Putamen (tissue), 1 donor: ENCODE measurements at places on chromosomes 16 and 17.

DNA sequence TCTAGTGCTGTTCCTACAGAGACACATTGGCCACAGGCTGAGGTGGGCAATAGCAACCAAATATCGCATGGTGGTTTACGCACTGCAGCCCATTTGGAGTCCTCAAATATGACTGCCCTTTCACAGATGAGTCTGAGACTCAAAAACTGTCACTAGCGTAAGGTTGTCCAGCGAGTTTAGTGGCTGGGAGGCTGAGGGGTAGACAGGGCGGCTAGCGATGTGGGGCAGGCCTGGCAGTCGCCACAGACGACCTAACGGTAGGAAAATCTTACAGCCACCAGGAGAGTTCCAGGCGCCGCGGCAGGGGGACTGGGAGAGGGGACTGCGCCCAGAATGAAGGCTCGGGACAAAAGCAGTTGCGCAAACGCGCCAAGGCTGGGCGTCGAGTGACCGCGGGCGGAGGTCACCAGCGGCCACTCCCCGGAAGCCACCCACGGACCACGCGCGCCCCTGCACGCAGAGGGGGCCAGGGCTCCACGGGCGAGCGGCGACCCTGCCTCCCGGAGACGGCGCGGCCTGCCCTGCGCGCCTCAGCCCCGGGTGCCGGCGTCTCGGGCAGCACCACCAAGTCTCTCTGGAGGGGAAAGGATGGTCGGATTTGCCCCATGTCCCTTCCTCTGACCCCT lies 699 bp upstream of the MAP1LC3B start:
- DNase-seq, result no peak

- DNase-seq, result no peak
Observed at GRCh38 chr17:12421077-12421476, 244.6 kb upstream of the MYOCD start.

- peak; percentile 69 for DNase-seq
Observed at GRCh38 chr16:57265850-57266530, 18.5 kb downstream of the PLLP start.

DNA sequence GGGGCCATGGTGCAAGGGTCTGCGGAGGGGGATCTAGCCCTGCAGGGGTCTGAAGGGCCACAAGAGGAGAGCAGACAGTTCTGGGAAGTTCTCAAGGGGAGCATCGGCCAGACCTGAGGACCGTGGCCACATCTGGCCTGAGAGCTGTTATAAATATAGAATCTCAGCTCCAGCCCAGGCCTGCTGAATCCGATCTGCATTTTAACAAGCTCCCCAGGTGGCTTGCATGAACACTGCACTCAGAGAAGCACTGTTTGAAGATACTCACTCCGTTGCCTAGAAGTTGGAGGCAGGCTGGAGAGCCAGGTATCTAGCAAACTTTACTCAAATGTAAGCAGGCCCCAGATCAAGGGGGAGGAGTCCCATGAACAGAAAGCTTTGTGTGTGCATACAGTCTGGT lies 61.3 kb downstream of the NKD1 start:
- no peak for DNase-seq

DNA sequence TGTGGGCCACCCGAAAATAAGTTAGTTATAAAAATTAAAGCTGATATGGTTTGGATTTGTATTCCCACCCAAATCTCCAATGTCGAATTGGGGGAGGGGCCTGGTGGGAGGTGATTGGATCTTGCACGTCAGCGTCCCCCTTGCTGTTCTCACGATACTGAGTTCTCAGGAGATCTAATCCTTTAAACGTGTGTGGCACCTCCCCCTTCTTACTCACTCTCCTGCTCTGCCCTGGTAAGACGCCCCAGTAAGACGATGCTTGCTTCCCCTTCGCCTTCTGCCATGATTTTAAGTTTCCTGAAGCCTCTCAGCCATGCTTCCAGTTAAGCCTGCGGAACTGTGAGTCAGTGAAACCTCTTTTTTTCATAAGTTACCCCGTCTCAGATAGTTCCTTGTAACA lies 35.4 kb downstream of the SYCE1L start:
- no peak for DNase-seq
